ENCODE measurements at places on chromosomes 6 and 20.

- DNase-seq: no peak
Observed at GRCh38 chr6:168666170-168666569, 225.2 kb downstream of the SMOC2 start.

GRCh38 chr6:74752303-74752702, 453.6 kb downstream of the COL12A1 start:
- no peak for DNase-seq

DNA sequence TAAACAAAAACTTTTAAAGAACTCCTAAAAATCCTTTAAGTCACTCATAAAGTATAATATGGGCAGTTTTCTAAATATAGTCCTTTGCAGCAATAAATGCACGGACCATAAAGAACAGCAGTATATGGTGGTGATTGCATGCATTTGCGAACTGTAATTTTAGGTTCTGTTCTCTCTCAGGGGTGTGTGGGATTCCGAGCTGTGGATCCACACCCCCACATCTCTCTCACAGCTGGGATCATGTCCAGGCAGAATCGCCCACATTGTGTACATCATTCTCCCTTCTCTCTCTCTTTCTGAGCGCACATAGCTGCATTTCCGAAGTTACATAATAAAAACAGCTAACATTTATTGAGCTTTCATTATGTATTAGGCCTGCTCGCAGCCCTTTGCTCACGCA, 28.6 kb downstream of the SLC52A3 start:
- no peak for DNase-seq

GRCh38 chr20:57291003-57291402, 24.6 kb upstream of the BMP7 start:
- no peak for DNase-seq

Data from RCC 7860 (cell line).